Type B pancreatic cell (in vitro differentiated cells): ENCODE measurements at places on chromosomes 3 and 15.

- DNase-seq: no peak
Measured at GRCh38 chr3:46539443-46540005, 26.6 kb downstream of the LRRC2 start.

- DNase-seq: no peak
Measured at GRCh38 chr3:108554229-108554628, 35.0 kb downstream of the CIP2A start.

GRCh38 chr3:45171283-45171682 lies 25.1 kb upstream of the CDCP1 start:
- DNase-seq: no peak

DNA sequence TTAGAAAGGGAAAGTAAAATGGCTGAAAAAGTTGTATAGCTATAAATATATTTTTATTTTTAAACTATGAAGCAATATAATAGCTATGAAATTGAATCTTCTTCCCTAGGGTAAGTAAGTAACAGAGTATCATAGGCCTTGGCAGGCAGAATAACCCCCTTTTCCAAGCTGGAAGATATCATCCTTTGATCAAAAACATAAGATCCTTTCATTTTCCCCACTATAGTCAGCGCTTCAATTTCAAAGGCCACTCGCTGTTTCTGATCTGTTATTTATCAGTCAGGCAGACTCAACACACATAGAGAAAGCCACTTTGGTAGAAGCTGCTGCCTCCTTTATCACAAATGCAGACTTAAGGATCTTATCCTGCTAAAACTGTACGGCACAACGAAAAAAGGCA lies 74.0 kb upstream of the UBE2E2 start:
- DNase-seq: no peak

GRCh38 chr15:27486683-27487647 lies 516.0 kb downstream of the GABRG3 start:
- DNase-seq: no peak
